Naive thymus-derived CD4-positive, alpha-beta T cell (primary cell): ENCODE measurements at places on chromosomes 11 and 22.

GRCh38 chr11:66414120-66414934 is 6.5 kb upstream of the NPAS4 start:
- DNase-seq: no peak

GRCh38 chr11:119093942-119094815 is 7.5 kb downstream of the DPAGT1 start:
- peak; percentile 36 for DNase-seq

DNA sequence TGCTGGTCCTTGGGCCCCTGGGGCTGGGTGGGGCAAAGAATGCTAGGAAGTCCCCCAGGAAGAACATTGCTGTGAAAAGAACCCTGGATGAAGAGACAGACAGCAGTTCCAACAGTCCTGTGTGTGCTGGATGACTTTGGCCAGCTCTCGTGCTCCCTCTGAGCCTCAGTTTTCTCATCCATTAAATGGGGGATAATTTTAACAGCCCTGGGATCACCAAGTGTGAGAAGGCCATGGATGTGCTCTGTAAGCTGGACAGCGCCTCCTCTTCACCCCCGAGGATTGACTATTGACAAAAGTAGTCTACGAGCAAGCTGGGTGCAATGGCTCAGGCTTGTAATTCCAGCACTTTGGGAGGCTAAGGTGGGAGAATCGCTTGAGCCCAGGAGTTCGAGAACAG is 2.5 kb downstream of the LARGE2 start:
- DNase-seq: no peak

DNA sequence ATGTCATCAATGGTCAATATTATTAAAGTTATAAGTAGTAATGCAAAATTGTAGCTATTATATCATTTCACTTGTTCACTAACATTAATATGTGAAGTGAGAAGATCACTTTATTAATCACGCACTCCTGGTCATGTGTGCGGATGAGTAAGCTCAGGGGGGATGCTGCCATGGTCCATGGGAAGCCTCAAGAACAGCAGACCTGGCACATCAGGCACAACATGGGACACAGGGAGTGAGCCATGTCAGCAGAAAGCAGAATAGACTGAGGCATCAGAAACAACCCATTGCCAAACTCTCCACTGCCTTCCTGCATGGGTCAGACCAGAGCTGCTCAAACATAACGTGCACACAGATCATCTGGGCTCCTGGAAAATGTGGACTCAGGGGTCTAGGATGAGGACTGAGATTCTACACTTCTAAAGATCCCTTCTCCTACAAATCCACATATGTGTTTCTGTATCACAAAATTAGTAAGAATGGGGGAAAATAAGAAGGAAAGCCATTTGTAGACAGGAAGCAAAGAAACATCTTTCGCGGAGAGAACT is 63.8 kb upstream of the VPREB1 start:
- DNase-seq: no peak

- DNase-seq: no peak
Observed at GRCh38 chr22:28670161-28670560, 9.5 kb downstream of the TTC28 start.

- no peak for DNase-seq
Observed at GRCh38 chr11:71558996-71559395, 6.4 kb upstream of the KRTAP5-10 start.

DNA sequence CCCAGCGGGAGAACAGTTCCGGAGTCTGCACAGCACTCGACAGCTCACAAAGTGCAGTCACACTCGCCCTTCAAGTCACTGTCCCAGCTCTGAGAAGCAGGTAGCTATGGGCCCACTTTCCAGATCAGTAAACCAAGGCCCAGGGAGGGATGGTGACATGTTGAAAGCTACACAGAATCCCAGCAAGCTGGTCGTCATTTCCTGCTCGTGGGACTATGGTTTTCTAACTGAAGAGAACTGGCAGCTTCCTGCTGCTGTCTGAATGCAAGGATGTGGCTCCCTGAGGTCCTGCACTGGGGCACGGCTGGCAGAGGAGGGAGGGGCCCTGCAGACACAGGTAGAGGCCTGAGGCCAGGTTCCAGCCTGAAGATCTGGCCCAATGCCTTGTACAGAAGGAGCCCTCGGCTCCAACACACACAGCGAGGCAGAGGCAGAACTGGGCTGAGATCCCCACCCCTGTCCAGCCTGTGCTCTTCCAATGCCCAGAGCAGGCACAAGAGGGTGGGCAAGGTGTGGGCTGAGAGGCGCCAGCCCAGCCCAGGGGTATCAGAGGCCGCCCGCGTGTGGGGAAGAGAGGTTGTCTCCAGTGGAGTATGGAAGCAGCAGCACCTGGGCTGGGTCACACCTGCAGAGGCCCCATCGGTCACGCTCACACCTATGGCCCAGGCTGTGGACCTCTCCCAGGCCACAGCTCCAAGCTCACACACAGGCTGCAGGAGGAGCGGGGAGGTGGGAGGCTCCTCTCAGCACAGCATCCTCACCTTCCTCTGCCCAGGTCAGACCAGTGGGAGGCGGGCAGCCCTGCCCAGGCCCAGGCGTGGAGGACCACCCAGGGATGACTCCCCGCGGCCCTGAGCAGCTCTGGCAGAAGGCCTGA is 119.2 kb downstream of the PHF21B start:
- no peak for DNase-seq

DNA sequence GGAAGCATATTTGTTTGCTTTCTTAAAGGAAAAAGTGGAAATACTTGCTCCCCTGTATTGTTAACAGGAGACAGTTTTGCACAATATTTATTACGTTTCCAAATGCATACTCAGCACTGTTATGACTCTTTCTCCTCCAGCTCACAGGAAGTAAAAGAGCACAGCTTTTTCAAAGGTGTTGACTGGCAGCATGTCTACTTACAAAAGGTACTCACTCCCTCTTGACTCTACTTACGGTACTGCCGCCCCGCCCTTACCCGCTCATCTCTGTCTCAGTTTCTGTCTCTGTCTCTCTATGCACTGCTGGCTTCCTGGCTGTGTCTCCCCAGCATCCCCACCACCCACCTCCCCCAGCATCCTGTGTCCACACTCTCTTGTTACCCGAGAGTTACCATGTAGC is 32.2 kb upstream of the MYO18B start:
- DNase-seq: no peak

- DNase-seq: no peak
Observed at GRCh38 chr11:55658608-55659007, 3.4 kb upstream of the OR4C6 start.

GRCh38 chr22:46842606-46843005 is 80.2 kb downstream of the TBC1D22A start:
- no peak for DNase-seq
